ENCODE measurements at places on chromosomes 13 and 19. TPM values are rescaled to one million over a fixed set of nuclear protein-coding genes. Genes with fewer than 3 reads are reported as not detected.
A peak's percentile ranks its signal among the peaks of the same experiment; 100 is the strongest.

DNA sequence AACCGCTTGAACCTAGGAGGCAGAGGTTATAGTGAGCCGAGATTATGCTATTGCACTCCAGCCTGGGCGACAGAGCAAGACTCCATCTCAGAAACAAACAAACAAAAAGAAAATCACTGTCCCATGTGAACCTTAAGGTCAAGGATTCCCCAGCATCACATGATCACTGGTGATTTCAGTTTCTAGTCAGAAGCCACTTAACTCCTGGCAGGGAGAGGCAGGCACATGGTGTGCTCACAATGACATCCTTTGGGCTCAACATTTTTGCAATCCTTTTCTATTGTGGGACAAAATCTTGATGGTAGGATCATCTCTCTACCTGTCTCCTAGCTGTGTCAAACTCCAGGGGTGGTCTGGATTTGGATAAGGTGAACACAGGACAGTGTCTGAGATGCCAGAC, 12.1 kb downstream of the AKAP8 start:
- H3K4me1 ChIP-seq, result no peaks in the 10 kb centered on the region
- peaks cover 48% of the 10 kb centered on the region for H3K36me3 ChIP-seq
- DNase-seq, result no peak
- H3K27ac ChIP-seq, result no peak overlapping the region
- no peak overlapping the region for H3K4me3 ChIP-seq

GRCh38 chr19:13118424-13119193, 545 bp downstream of the NACC1 start:
- DNase-seq, result peak; percentile 64
- peaks cover 11% of the 10 kb centered on the region for H3K4me1 ChIP-seq
- peaks cover 5% of the 10 kb centered on the region for H3K36me3 ChIP-seq
- H3K4me3 ChIP-seq, result peak overlapping the region; percentile 99

- DNase-seq, result no peak
- H3K36me3 ChIP-seq, result no peaks in the 10 kb centered on the region
- no peak overlapping the region for H3K4me3 ChIP-seq
- H3K27ac ChIP-seq, result no peak overlapping the region
These were observed 17.0 kb upstream of the DOCK9 start for GRCh38 chr13:98994896-98995295.

FLT3 gene
- not detected for polyA plus RNA-seq

- H3K4me1 ChIP-seq, result peaks cover 30% of the 10 kb centered on the region
- H3K27me3 ChIP-seq, result no peaks in the 10 kb centered on the region
- H3K27ac ChIP-seq, result peak overlapping the region; percentile 67
- peaks cover 8% of the 10 kb centered on the region for H3K36me3 ChIP-seq
- peak; percentile 11 for DNase-seq
These were observed 5.3 kb downstream of the SAMD4B start for GRCh38 chr19:39347332-39348164.

Data from cardiac muscle cell (in vitro differentiated cells and primary cell).